ENCODE measurements at places on chromosomes 13 and 19.

GRCh38 chr19:39379865-39380396 is 11.0 kb downstream of the PAF1 start:
- DNase-seq, result no peak

DNA sequence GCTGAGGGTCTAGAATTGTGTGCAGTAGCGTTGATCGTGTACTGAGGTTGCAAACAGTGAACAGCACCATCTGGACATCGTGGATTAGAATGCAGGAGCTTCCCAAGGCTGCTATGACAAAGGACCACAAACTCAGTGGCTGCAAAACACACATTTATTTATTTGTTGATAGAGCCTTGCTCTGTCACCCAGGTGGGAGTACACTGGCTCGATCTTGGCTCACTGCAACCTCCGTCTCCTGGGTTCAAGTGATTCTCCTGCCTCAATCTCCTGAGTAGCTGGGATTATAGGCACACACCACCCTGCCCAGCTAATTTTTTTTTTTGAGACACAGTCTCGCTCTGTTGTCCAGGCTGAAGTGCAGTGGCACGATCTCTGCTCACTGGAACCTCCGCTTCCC is 2.3 kb upstream of the UHRF1 start:
- DNase-seq, result no peak

GRCh38 chr13:83372786-83373185 is 509.5 kb downstream of the SLITRK1 start:
- peak; percentile 48 for DNase-seq

GRCh38 chr13:29582171-29582570 is 13.3 kb downstream of the SLC7A1 start:
- DNase-seq, result no peak

DNA sequence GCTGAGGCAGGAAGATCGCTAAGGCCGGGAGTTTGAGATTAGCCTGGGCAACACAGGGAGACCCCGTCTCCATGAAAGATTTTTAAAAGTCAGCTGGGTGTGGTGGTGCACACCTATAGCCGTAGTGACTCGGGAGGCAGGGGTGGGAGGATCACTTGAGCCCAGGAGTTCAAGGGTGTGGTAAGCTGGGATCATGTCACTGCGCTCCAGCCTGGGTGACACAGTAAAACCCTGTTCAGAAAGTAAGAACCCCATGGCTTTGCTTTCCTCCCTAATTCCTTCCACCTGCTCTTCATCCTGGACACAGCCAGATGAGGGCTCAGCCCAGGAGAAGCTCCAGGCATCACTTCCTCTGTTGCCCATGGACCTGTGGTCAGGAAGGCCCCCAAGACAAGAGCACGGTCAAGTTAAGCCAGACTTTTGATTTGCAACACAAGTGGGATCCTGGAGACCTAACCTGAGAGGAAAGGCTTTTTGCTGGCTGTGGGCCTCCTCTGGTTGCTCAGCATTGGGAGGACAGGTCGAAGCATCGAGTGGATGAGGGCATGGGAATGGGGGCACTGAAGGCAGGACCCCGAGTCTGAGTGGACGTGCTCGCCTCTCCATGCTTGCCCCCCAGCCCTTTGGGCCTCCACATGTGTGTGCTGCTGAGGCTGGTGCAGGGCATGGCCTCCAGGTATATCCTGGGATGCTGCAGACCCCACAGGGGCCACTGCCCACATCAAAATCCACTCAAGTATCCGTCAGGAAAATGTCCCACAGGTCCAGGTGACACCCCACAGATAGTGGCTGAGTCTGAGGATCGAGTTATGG is 25.4 kb downstream of the TUBA3C start:
- DNase-seq, result no peak

GRCh38 chr19:28487999-28488398 is 725.0 kb downstream of the UQCRFS1 start:
- no peak for DNase-seq

DNA sequence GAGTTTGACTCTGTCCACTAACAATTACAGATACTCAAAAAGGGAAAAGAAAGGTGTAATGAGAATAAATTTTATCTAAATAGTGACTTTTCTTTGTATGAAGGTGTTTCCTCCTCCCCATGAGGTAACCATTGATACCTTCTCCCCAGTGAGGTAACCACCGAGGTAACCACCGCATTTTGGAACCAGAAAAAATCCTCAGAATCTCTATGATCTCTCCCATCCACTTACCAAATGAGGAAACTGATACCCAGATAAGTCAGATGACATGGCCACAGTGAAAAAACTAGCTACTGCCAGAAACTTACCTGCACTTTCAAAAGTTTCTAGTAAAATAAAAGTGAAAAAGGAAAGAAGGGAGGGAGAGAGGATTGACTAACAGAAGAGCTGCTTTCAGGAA is 124.0 kb upstream of the FNDC3A start:
- no peak for DNase-seq

Data from cardiac fibroblast (primary cell).